ENCODE measurements at places on chromosomes 2 and 18.

DNA sequence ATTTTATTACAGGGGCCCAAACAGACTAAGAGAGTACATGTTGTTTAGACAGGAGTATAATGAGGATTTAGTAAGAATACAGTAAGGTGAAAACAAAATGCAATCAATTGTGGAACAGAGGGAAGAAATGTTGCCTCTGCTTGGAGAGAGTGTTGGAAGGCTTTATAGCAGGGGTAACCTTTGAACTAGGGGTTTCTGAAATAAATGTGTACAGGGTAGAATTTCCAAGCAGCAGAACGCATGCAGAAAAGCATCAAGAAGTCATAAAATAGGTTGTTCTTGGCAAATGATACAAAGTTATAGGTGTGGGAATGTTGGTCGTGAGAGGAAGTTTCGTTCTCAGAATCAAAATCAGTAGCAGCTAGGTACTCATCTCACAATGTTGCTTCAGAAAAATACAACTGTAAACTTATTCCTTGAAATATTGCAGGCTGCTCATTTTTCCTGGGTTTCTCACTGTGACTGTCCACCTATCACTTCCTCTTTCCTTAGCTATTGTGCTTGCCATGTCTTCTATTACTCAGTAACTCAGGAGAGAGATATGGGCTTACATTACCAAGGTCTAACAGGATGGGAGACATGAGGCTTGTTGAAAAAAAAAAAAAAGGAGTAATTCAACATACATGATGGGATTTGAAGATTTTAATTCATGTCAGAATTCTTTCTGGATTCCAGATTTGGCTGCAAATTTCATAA, 17.1 kb upstream of the HNMT start:
- DNase-seq: no peak

GRCh38 chr2:102391565-102391964, 31.4 kb upstream of the IL18RAP start:
- DNase-seq: no peak

- no peak for DNase-seq
These were observed 151.0 kb upstream of the BCL2L11 start for GRCh38 chr2:110969696-110970095.

DNA sequence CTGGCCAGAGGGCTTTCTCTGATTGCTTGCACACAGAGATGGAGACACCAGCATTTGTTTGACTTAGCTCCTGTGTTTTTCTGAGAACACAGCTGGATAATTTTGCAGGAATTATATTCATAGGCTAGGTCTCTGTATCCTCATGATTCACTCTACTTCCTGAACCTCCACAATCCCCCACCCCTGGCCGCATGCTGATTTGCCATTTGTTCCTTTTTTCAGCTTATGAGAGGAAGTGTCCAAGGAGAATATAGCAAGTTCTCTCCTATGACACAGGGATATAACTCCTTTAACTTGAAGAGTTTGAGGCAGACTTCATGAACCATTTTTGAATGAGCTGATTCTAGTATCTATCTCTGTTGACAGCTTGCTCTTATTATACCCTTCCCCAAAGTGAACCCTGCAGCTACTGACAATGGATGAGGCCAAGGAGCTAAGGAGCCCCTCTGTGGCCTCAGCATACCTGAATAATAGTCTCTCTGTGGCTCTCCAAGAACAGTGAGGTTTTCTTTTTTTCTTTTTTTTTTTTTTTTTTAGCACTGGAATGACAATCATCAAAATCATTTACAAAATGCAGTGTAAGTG, 15.4 kb downstream of the CAVIN2 start:
- DNase-seq: no peak

DNA sequence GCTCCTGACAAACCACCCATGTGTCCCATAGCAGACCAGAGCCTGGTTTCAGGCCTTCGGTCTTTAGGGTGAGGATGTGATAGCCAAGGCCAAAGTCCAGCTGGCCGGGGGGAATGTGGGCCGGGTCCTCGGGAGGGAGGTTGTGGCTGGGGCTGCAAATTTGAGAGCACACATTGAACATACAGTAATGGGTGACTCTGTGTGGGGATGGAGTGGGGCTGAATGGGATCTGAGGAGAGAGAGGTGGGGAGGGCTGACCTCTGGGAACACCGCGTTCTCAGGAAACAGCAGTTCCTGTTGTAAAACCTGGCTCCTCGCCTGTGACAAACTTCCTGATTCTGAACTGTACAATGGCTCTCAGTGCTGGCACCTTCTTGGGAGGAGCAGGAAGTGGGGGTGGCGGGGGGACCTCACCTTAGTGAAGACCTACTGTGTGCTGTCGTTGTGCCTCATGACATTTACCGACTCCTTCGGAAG, 48.8 kb downstream of the MCFD2 start:
- DNase-seq: no peak

DNA sequence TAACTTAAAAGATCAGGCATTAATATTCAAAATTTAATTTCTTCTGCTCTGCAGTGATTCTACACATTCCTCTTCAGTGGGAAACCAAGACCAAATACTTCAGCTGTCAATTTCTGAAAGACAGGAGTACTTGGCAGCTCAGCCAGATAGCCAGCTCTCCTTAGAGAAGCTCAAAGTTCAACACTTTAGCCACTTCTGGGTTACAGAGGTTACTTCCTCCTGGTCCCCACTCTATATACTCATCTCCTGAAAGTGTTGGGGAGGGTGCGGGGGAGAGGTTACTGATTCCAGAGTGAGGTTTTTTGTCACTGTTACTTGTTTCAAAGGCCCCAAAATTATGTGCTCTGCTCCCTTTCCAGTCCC, 4.1 kb downstream of the CYTIP start:
- no peak for DNase-seq

- no peak for DNase-seq
These were observed 68.6 kb upstream of the PXDN start for GRCh38 chr2:1812926-1813325.

- peak; percentile 93 for DNase-seq
These were observed 9.7 kb upstream of the IL1RN start for GRCh38 chr2:113117541-113118262.

DNA sequence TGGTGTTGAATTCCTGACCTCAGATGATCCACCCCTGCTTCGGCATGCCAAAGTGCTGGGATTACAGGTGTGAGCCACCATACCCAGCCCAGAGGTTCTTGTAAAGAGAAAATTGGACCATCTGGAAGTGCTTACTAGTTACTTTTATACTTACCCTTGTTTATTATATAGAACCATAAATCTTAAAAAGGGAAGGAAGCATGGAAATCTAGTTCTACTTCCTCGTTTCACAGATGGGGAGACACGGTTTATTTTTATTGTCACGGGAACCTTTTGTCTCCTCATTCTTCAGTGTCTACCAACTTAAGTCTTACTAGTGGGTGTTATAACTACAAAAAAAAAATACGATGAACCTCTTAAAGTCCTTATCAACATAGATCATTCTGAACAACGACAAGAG, 45.8 kb upstream of the PDK1 start:
- no peak for DNase-seq

- no peak for DNase-seq
These were observed 75.7 kb downstream of the RBM43 start for GRCh38 chr2:151186011-151186410.

- DNase-seq: no peak
These were observed 702.9 kb downstream of the ERBB4 start for GRCh38 chr2:211835695-211836094.

GRCh38 chr18:49997558-49997957, 184.2 kb upstream of the ACAA2 start:
- DNase-seq: no peak

- DNase-seq: no peak
These were observed 311.3 kb downstream of the CELF4 start for GRCh38 chr18:37254236-37254754.

DNA sequence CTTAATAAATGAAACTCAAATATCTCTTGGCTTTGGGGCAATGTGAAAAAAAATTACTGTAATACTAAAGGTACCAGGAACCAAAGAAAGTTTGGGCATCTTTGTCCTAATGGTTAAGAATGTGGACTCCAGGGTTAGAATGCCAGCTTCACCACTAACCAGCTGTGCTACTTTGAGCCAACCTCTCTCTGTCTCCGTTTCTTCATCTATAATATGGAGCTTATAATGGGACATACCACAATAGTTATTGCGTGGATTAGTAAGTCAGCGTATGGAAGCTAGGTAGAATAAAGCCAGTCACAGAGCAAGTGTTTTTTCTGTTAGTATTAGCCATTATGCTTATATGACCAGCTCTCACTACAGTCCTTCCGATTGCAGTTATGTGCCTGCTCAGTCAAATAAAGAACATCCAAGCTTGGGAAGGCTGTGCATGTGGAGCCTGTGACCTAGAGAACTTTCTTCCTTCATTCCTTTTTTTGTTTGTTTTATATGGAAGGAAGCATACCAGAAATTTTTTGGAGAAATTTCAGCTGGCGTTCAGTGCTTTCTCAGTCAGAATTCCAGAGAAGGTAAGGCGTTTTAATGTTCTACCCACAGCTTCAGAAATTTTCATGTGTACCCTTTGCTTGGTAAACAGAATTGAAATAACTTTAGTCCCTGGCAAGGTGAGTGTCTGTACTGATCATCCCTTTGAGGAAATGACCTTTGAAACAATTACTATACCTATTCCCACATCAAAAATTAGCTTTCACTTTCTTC, 114.0 kb upstream of the RND3 start:
- no peak for DNase-seq

GRCh38 chr2:205857520-205858237, 175.4 kb downstream of the NRP2 start:
- DNase-seq: no peak

DNA sequence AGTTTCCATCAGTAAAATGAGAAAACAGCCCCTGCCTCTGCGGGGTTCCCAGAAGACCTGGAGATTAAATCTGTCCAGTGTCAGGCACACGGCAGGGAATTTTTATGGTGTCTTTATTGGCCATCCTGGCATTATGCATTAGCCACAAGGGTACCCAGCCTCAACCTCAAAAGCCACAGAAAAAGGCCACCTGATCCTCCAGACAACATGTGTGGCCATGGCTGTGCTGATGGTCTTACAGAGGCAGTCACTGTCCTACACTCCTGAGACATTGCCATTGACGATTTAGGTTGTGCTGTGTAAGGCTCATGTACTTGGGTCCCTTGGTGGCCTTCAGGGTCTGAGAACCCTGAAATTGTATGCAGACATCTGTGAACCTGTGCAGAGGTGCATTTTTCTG, 115.6 kb downstream of the SMAD7 start:
- DNase-seq: no peak

GRCh38 chr2:235527806-235528469, 34.1 kb downstream of the AGAP1 start:
- no peak for DNase-seq

GRCh38 chr2:84700006-84700405, 180.9 kb downstream of the TRABD2A start:
- DNase-seq: no peak

DNA sequence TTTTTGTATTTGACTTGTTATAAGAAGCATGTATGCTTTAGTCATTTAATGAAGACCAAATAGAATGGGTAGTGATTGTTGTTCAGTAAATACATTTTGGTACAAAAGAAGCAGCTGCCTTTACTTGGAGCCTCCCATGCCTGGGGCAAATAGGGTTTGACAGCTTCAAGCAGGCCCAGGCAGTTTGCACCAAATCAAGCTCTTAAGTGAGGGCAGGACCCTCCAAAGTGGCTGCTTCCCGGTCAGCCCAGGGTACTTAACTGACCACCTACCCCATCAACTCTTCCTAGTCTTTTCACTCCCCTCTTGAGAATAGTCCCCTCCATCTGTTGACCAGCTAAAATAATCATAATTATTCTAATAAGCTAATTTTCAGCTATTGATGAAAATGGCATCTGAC, 5.2 kb downstream of the MAPRE3 start:
- no peak for DNase-seq

GRCh38 chr2:102044967-102045489, 53.3 kb downstream of the IL1R2 start:
- DNase-seq: no peak

- DNase-seq: no peak
These were observed 248.2 kb upstream of the CDH20 start for GRCh38 chr18:61085036-61085435.

DNA sequence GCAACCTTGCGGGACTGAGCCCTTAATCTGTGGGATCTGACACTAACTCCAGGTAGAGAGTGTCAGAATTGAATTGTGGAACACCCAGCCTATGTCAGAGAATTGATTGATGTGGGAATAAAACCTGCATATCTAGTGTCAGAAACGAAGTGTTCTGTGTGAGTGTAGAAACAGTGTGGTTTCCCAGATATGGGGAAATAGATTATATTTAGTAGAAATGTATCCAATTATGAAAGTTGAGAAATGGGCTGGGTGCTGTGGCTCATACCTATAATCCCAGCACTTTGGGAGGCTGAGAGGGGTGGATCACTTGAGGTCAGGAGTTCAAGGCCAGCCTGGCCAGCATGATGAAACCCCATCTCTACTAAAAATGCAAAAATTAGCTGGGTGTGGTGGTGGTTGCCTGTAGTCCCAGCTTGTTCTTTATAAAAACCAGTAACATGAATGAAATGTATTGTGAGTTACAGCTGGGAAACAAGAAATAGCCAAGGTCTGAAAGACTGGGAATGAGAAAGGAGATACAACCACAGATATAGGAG, 4.3 kb upstream of the TP53I3 start:
- no peak for DNase-seq

Measured in AG09309 (cell line).